Astrocyte (in vitro differentiated cells and primary cell): ENCODE measurements at places on chromosomes 4 and X. TPM values are rescaled to one million over a fixed set of nuclear protein-coding genes. Genes with fewer than 3 reads are reported as not detected.

The VCX gene
- total RNA-seq: not detected in 2 replicates

DNA sequence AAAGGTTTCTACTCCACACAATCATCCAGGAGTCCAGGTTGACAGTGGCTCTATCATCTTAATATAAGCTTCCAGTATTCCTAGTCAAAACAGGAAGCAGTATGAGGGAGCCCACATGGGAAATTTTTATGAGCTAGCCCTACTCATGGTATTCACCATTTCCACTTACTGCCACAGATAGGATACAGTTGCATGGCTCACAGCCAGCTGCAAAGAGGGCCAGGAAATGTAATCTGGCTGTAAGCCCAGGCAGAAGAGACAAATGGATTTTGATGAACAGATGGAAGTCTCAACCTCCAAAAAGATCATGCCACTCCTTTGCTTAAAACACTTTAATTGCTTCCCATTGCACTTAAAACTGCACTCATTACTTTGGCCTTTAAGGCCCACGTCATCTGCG lies 150.6 kb downstream of the ADAMTS3 start:
- H3K4me3 ChIP-seq: no peak overlapping the region
- no peaks in the 10 kb centered on the region for H3K4me1 ChIP-seq
- no peaks in the 10 kb centered on the region for H3K36me3 ChIP-seq
- H3K27ac ChIP-seq: no peak overlapping the region

DNA sequence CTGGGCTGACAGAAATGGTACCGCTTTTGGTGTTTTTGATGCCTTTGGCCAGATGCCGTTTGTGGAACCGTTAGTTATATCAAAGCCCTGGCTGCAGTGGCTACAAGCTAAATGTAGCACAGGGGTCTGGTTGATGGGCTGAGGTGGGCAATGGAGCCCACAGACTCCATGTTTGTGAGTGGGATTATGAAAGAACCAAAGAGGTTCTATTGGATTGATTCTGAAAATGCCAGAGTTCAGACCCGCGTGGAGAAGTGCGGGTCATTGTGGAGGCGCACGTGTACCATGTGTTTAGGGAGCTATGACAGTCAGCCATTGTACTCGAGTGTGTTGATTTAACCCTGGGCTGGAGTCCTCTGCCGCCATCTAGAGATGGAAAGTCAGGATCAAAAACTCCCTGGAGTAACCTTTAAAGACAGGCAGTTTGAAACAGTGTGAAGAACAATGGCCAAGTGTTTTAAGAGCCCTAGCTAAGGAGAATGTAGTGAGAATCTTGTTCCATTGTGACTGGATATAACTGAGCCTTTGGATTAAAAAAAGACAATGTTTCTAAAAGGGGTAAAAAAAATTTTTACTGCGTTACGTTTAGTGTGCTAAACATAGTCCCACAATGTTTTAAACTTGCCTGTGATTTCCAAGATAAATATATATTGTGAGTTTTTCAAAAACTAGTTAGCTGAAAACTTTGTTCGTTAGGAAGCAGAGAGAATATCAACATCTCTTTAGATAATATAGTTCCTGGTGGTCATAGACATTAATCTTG lies 12.7 kb downstream of the ART3 start:
- H3K4me3 ChIP-seq: no peak overlapping the region
- H3K36me3 ChIP-seq: no peaks in the 10 kb centered on the region
- peak; percentile 44 for DNase-seq

DNA sequence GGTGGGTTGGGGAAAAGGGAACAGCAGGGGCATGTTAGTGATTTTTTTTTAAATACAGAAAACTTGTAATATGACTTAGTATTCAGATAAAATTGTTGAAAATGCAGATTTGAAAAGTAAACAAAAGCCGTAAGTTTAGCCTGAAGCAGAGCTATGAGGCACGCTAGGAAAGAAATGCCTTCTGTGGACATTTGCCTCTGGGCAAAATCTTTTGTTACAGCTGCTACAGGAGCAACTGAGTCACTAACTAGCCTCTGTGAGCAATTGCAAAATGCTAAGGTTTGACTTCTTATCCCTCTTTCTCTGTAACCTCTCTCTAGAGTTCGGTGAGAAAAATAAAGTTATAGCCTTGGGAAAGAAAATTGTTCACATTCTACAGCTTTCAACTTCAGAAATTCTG lies 350.0 kb downstream of the SLC7A11 start:
- H3K4me1 ChIP-seq: no peaks in the 10 kb centered on the region
- peak; percentile 3 for DNase-seq
- H3K36me3 ChIP-seq: no peaks in the 10 kb centered on the region
- no peaks in the 10 kb centered on the region for H3K27me3 ChIP-seq
- H3K27ac ChIP-seq: no peak overlapping the region

The INTS12 gene
- total RNA-seq: 21.2 and 21.9 TPM in 2 replicates

DNA sequence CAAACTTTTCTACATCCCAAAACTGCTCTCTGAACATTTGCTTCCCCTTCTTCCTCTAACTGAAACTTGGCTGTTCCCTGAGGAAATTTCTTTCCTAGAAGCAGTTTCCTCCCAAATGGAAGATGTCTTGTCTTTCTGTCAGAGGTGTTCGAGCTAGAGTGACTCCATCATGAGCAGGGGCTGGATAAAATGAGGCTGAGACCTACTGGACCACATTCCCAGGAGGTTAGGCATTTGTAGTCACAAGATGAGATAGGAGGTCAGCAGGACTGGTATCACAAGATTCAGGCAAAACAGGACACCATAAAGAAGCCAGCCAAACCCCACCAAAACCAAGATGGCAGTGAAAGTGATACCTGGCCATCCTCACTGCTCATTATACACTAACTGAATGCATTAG lies 35.8 kb upstream of the PGRMC2 start:
- H3K27ac ChIP-seq: peak overlapping the region; percentile 92
- H3K27me3 ChIP-seq: no peaks in the 10 kb centered on the region
- H3K36me3 ChIP-seq: no peaks in the 10 kb centered on the region
- no peak overlapping the region for H3K4me3 ChIP-seq

DNA sequence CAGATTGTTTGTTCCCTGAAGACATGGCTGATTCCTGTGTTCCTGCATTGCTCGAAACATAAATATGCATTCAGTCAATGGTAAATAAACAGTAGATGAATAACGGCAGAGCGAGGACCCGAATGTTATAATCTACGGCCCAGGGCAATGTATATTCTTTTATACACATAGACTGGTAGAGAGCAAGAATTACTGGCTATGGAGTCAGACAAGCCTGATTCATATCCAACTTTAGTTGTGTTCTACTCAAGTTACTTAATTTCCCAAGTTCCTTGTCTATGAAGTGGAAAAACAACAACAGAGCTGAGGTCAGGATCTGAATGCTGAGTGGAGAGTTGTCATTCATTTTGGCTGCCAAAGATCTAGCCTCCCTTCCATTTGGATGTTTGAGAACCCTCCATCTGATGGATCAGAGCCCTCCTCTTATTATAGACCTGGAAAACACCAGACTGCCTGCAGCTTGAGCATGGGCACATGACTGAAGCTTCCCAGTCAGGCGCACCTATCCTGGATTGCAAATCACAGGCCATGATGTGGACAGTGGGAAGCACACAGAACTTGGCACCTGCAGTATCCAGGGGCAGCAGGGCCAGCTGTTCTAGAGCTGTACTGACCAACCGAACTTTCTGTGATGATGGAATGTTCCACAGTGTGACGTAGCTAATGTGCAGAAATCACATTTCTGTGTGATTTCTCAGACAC lies 80.1 kb downstream of the FAM184B start:
- H3K36me3 ChIP-seq: no peaks in the 10 kb centered on the region
- no peaks in the 10 kb centered on the region for H3K27me3 ChIP-seq
- DNase-seq: no peak
- no peaks in the 10 kb centered on the region for H3K4me1 ChIP-seq

The KCND1 gene
- 5.2 and 5.6 TPM in 2 replicates for total RNA-seq

DNA sequence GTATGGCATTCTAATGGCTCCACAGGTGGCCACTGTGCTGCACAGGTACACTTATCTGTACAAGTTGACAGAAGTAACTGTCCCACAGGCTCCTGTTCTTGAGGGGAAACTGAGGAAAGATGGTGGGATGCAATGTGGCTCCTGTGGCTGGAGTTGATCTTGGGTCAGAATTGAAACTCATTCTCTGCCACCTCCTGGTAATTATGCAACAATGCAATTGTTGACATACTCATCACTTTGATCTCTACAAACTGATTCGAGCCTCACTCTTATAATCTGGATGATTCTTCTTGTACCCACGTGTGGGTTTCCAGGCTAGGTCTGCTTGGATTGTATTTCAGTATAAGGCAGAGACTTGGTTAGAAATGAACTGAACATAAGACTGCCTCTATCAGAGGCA lies 148.8 kb downstream of the CCNG2 start:
- DNase-seq: no peak
- peaks cover 3% of the 10 kb centered on the region for H3K27me3 ChIP-seq
- no peaks in the 10 kb centered on the region for H3K4me1 ChIP-seq
- no peak overlapping the region for H3K27ac ChIP-seq

DNA sequence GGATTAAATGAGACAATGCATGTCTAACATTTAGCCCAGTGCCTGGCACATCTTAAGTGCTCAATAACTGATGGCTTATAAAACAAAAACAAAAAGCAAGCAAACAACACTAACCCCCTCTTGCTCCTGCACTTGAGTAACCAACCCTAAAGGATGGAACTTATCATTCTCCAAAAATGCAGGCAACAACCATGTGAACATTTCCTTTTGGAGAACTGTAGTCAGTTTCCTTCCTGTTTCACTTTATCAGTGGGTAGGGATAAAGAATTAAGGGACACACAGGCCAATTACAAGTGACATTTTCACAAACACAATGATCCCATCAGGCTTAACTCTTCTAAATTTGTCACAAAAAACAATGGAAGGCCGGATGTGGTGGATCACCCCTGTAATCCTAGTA lies 30.4 kb downstream of the RPS3A start:
- H3K36me3 ChIP-seq: peaks cover 36% of the 10 kb centered on the region
- DNase-seq: no peak
- no peak overlapping the region for H3K27ac ChIP-seq
- no peaks in the 10 kb centered on the region for H3K4me1 ChIP-seq

The MAGEB16 gene
- total RNA-seq: not detected in 2 replicates

The ADAMTS3 gene
- 4.2 TPM in 2 replicates for total RNA-seq

DNA sequence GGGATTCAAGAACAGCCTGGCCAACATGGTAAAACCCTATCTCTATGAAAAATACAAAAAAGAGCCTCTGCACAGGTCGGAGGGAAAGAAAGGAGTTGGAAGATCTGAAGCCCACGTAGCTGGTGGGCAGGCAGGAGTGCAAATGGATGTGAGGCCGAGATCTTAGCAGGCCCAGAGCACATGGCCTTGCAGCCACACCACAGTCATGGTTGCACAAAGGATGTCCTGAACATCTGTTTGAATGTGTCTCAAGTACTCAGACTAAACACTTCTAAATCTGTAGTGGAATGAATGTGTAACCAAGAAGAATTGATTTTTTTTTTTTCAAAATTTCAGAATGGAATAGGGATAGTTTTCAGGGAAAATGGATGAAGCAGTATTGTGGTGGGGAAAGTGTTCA lies 10.8 kb downstream of the CA5B start:
- H3K36me3 ChIP-seq: no peaks in the 10 kb centered on the region
- H3K4me1 ChIP-seq: peaks cover 3% of the 10 kb centered on the region
- DNase-seq: no peak

DNA sequence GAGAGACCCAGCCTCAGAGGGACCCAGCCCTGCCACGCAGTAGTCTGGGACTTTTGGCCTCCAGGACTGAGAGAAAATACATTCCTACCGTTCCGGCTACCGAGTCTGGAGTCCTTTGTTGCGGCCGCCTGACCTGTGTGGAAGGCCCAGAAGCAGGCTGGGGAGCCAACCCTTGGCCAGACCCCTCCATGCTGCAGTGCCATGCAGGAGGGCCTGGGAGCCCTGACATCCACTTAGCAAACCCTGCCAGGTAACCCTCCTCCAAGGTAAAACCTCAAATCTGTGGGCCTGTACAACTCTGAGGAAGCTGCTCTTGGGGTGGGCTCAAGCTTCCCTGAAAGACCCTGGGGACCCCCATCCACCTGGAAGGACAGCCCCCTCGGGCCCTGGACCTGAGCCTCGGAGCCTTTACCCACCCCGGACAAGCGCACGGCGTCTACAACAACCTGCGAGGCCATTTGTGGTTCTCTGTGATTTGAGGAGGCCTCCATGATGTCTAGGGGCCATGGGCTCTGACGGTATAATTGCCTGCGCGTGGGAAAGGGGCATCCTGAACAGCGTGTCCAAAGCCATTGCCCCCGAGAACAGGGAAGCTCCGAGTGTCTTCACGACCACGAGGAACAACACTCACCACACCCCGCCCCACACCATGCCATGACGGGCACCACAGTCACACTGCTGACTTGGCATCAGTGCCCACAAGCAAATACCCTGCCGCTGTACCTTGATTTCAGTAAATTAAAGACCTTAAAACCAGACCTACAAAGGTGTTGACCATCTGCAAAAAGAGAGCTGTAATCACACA lies 58.7 kb downstream of the ZFYVE28 start:
- H3K4me3 ChIP-seq: no peak overlapping the region
- peaks cover 9% of the 10 kb centered on the region for H3K27me3 ChIP-seq
- no peak overlapping the region for H3K27ac ChIP-seq
- H3K4me1 ChIP-seq: no peaks in the 10 kb centered on the region
- DNase-seq: no peak

The SLC26A1 gene
- total RNA-seq: 0.34 and 0.38 TPM in 2 replicates

DNA sequence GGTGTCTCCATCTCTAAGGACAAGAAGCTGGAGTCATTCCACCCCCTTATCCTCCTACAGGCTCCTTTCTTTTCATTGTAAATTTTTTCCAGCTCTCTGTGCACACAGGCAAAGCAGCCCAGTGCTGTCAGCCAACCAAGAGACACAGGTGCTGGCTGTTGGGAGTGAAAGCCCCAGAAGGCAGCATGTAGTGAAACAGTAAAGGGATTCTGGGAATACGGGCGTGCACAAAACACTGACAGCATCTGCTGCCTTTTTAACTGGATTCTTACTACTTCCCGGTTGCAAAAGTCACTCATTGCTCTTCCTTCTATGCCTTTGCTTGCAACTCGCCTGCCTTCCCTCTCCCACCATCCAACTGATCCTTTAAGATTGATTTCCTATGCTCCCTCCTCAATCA lies 208.6 kb upstream of the PRPS2 start:
- no peaks in the 10 kb centered on the region for H3K27me3 ChIP-seq
- DNase-seq: no peak
- H3K4me1 ChIP-seq: no peaks in the 10 kb centered on the region
- no peak overlapping the region for H3K4me3 ChIP-seq

DNA sequence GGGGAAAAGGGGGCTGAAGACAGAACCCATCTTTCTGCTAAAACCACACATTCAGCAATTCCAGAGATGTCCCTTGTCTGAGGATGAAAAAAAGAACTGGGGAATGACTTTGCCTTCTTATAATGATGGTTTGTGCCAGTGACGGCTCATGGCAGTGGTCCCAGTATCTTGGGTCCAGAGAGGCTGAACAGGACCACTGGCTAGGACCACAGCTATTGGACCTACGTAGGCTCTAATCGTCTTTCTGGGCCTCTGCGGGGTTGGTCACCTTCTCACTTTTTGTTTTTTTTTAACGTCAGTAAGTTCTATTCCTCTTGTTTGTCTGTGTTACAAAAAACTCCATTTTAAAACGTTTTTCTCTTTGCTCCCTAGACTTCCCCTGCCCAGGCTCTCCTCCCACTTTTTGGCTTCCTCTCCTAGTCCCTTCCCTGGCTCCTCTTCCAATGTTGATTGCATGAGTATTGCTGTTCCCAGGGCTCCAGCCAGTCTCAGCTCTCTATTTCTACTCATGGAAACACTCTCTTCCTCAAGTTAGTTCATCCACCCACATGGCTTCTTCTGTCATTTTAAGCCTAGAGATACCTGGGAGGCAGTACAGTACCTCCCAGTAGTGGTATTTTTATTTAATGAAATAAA lies 52.6 kb upstream of the STX18 start:
- H3K4me1 ChIP-seq: peaks cover 7% of the 10 kb centered on the region
- no peak overlapping the region for H3K27ac ChIP-seq
- no peak overlapping the region for H3K4me3 ChIP-seq
- DNase-seq: no peak
